Endothelial cell of umbilical vein (primary cell): ENCODE measurements at places on chromosomes 7 and 10. TPM values are rescaled to one million over a fixed set of nuclear protein-coding genes. Genes with fewer than 3 reads are reported as not detected.

- peaks cover 5% of the 10 kb centered on the region for H3K27me3 ChIP-seq
- H3K27ac ChIP-seq = no peak overlapping the region
- H3K4me3 ChIP-seq = no peak overlapping the region
- H3K4me1 ChIP-seq = no peaks in the 10 kb centered on the region
- H3K36me3 ChIP-seq = no peaks in the 10 kb centered on the region
These were observed 11.6 kb downstream of the CFAP43 start for GRCh38 chr10:104220522-104220921.

Gene PDZD7
- 0.41 and 0.92 TPM in 2 replicates for polyA plus RNA-seq

DNA sequence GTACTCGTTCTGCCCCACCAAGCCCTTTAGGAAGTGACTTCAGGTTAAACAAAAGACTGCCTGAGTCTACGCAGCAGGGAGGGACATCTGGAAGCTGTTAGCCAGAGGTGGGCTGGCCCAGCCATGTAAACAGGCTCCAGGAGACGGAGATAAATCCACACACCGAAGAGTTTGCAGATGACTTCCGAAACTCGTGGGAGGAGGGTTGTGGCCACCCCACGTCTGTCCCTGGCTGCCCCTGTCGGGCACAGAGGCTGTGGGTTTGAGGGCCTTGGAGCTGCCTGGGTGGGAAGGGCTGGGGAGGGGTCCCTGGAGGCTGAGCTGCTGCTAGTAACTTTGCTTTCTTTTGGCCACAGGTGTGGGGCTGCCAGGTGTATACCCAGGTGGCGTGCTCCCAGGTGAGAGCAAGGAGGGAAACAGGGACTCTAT is 15.6 kb downstream of the ELN start:
- H3K4me1 ChIP-seq = no peaks in the 10 kb centered on the region
- H3K4me3 ChIP-seq = no peak overlapping the region
- H3K27ac ChIP-seq = no peak overlapping the region
- no peaks in the 10 kb centered on the region for H3K36me3 ChIP-seq
- no peak for DNase-seq

- H3K36me3 ChIP-seq = no peaks in the 10 kb centered on the region
- no peak overlapping the region for H3K4me3 ChIP-seq
- no peak for DNase-seq
- no peaks in the 10 kb centered on the region for H3K4me1 ChIP-seq
- H3K27me3 ChIP-seq = no peaks in the 10 kb centered on the region
These were observed 51.3 kb downstream of the HIP1 start for GRCh38 chr7:75687246-75688088.

DNA sequence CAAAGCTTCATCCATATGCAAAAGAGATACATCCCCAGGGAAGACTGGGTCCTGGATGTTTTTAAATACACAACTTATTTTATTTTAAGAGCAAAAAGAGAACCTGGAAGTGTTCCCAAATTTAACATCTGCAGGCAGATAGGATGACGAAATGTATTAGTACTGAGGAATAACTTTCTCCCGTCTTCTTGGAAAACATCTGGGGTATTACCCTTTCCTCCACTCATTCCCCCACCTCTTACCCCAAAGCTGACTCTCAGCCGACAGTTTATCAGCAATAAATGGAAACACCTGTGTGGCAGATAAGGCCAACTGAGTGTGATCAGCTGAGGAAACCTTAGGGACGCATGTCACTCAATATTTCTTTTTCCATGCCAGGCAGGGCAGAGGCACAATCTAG is 435.6 kb upstream of the NPVF start:
- H3K4me3 ChIP-seq = no peak overlapping the region
- no peaks in the 10 kb centered on the region for H3K27me3 ChIP-seq
- no peaks in the 10 kb centered on the region for H3K36me3 ChIP-seq
